BJ (cell line): ENCODE measurements at places on chromosomes 13 and 19.

GRCh38 chr13:98353750-98354149, 176.7 kb upstream of the RNF113B start:
- DNase-seq, result no peak

- DNase-seq, result no peak
These were observed 16.3 kb downstream of the LATS2 start for GRCh38 chr13:21045100-21045499.

GRCh38 chr13:97225533-97225932, 3.4 kb downstream of the MBNL2 start:
- DNase-seq, result no peak

- DNase-seq, result no peak
These were observed 36.2 kb upstream of the RBM26 start for GRCh38 chr13:79442221-79442620.

DNA sequence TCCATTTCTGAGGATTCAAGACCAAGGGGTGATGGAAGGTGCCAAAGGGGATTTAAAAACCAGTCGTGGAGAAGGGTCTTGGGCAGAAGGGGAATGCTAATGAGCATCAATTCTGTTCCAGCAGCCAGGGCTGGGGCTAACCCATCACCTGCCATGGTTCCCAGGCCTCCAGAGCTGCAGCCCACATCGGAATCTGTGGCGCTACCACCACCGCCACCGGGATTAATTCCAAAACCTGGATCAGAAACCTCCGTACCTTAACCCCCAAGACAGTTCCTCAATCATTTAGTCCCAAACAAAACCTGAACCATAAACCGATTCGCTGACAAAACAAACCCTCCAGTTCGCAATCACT, 583 bp downstream of the ZNF615 start:
- no peak for DNase-seq

DNA sequence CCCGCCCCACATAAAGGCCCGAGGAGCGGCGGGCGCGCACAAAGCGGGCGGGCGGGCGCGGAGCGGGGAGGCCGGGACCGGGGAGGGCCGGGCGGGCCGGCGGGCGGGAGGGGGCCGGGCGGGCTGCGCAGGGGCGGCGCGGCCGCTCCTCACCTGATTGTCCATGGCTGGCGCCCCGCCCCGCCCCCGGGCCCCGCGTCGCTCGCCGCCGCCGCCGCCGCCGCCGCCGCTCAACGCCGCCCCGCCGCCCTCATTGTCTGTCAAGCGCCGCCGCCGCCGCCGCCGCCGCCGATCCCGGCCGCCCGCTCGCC, 200 bp downstream of the MLLT1 start:
- no peak for DNase-seq

- DNase-seq, result no peak
These were observed 29.2 kb downstream of the CSNK1G2 start for GRCh38 chr19:1970003-1970805.

- DNase-seq, result no peak
These were observed 328.7 kb upstream of the EDNRB start for GRCh38 chr13:78247362-78247761.

DNA sequence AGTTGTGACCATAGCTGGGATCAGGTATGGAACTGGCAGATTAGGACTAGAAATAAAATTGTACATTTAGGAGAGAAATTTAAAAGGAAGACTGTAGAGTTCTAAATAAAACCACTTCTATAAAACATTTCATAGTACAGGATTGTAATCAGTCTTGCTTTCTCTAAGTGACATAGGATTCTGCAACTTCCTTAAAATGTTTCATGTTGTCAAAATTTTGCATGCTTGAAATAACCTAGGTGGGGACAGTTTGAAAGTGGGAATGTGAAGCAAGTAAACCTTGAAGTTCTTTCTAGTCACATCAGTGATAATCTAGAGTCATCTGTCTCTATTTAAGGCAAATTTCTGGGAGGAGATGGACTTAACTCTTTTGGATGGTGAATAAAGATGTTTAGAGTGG, 6.7 kb downstream of the TM9SF2 start:
- DNase-seq, result no peak

GRCh38 chr13:41502673-41503072, 45.3 kb downstream of the RGCC start:
- no peak for DNase-seq

GRCh38 chr13:71699342-71699741, 167.7 kb downstream of the DACH1 start:
- no peak for DNase-seq

GRCh38 chr19:54209811-54210494, 9.3 kb downstream of the RPS9 start:
- DNase-seq, result peak; percentile 87

DNA sequence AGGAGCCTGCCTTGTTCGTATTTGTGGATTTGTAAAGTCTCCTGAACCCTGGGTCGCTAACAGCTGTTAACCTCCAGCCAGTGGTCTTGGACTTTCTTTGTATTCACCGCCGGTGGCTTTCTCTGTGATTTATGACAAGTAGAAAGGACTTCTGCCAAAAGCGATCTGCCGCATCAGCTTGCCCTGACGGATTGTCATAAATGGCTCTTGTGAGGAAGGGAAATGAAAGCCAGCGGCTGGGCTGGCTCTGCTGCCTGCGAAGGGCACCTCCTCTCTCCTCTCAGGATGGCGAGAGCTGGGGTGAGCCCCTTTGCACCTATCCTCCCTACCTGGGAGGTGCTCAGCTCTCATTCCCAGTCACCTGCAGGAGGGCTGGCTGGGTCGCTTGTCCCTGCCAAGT, 25.6 kb downstream of the DHRS12 start:
- no peak for DNase-seq

DNA sequence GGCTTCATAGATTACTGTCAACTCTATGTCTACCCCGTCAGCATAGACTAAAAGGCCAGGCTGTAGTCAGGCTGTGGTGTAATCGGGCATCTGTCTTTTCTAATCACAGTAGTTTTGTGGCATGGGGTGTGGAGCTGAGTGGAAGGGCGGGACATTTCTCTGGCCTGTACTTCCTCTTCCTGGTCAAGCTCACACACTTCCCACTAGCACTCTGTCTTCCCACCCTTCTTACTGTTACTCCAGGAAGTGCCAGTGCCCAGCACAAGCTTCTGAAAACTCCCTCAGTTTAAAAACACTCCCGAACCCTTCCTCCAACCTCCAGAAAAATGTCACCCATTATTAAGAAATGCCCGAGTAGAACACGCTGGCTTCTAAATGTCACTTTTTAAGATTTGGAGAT, 229.8 kb downstream of the KLF5 start:
- no peak for DNase-seq

- no peak for DNase-seq
These were observed 80.7 kb upstream of the OLFM4 start for GRCh38 chr13:52947921-52948373.

DNA sequence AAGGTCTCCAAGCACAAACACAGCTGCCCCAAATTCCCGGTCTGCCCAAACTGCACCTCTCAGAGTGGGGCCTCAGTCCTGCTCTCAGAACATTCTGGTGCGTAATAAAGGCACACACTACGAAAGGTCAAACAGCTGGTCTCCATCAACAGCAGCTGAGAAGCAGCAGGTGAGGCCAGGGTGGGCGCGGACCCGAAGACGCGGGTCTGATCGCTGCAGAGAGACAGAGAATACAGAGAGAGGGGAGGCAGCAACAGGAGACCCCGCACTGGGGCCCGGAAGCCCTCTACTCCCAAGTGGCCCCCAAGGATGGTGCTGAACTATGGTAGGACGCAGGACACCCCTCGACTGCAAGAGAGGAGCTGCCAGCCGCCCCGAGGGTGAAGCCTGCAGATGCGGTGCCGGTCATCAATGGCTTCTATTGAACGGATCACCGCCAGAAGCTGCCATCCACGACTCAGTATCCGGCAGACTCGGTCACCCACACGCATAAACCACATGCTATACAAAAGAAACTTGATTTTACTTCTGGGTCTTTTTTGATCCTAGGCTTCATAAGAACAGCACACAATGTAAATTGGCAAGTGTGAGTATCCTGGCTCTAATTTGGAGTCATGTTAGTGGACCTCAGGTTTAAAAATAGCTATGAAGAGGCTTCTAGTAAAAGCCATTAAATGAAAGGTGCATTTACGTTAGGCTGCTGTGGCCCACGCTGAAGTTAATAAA, 33.4 kb downstream of the STK24 start:
- DNase-seq, result no peak

DNA sequence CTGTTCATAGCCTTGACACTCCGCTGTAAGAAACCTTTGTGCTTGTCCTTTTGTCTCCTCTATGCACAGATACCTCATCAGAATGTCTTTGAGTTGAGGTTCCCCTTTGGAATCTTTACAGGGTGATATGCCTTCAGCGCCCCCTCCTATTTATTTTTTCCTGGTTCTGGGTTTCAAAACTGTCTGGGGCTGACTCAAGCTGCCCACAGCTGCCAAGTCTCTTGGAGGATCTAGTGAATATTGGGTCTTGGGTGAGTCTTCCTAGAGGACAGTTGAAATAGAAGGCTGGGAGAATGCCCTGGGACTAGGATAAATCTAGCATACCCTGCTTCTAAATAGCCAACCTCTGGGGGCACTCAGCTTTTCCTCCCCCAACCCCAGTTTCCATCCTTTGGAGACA, 930 bp downstream of the ZNF136 start:
- no peak for DNase-seq

DNA sequence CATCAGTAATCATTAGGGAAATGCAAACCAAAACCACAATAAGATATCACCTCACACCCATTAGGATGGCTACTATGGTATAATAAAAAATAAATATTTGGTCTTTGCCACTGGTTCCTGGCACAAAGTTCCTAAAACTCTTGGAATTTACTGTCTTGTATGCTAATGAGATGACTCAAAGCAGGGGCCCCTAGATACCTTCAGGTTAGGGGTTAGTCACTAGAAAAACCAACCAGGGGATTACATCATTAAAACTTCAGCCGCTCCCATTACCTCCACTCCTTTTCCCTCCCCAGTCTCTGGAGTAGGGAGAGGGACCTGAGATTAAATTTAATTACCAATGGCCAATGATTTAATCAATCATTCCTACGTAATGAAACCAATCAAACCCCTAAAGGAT, 49.6 kb downstream of the THSD1 start:
- DNase-seq, result no peak

DNA sequence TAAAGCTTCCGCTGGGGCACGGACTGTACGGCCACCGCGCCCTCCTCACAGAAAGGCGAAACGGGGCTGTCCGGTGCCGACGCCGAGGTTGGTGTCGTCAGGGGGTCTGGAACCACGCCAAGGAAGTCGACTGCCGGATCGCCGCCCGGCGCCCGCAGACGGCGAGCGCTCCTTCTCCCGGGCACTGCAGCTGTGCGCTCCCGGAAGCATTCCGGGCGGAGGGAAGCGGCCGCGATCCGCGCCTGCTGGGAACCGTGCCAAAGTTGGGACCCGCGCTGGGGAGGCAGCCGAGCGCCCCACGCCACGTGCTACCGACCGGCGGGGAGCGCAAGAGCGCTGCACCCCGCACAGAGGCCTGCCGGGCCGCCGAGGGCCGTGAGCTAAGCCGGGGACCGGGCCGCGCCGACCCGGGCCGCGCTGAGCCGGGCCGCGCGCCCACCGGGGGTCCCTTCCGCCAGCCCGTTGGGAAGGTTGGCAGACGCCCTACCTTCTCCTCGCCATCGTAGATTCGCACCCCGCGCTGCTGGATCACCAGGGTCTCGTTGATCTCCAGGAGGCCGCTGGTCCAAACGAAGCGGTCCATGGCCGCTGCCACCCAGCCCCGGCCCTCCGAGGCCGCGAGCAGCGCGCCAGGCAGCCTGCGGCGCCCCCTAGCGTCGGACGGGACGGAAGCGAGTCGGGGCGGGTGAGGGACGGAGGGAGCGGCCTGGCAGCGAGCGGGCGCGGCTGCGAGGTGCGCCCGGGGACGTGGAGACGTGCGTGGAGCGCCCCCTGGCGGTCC, at the start of gene VPS36:
VPS36 (minus strand) TSS at position 623 of the 781 bp plus-strand sequence; CDS start at position 583, 40 bp downstream.
- peak; percentile 46 for DNase-seq

- DNase-seq, result no peak
These were observed 45.3 kb downstream of the ACTN4 start for GRCh38 chr19:38692458-38693379.

DNA sequence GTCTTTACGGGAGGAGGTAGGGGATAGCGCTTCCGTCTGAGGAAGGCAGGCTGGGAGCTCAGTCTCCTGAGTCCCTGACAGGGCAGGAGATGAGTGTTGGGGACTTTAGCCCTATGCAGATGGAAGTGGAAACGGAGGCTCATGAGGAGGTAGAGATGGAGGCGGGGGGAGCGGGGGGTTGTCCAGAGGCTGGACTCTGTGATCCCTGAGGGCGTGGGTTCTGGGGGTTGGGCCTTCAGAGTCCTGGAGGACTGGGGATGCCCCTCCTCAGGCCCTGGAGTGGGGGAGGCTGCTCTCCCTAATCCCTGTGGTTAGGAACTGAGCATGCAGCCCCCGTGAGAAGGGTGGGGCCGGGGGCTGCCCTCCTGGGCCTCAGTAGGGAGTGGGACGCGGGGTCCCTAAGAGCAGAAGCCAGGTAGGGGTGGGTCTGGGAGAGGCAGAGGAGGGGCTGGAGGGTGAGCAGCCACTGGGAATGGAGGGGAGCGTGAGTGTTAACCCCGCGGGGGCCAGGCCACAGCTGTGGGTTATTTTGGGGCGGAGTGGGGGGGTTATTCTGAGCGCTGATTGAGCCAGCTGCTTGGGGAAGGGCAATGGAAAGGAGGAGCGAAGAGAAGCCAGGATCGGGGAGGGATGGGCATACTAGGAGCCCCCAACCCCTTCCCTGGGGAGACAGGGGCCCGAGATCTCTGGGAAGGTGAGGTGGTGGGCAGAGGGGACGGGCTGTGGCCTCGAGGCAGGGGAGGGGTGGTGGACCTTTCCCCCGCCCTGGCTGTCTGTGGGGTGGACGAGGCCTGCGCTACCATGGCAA, 2.8 kb downstream of the GRIN2D start:
- no peak for DNase-seq

DNA sequence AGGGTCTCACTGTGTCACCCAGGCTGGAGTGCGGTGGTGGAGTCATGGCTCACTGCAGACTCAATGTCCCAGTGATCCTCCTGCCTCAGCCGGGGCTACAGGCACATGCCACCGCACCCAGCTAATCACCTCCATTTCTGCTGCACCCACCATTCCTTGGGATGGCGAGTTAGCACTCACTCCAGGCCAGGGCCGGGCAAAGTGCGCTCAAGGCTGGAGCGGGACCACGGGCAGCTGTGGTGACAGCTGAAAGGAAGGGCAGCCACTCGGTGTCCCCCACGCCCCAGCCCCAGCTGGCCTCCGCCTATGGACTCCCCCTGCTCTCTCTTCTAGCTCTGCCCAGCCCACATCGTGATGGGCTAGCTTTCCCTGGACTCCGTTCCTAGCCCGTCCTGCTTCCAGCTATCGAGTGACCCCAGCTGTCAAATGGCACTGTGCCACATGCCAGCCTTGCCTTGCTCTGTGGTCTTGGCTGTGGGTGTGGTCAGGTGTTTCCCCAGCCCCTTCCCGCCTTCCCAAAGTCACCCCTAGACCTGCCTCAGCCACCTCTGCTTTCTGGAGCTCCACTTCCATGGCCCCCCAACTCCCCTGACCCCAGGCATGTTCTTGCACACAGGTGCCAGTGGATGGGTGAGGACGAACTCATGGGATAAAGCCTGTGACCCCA, 4.1 kb downstream of the MICOS13 start:
- DNase-seq, result no peak

- DNase-seq, result no peak
These were observed at the start of gene STK24 for GRCh38 chr13:98576963-98577835. Gene STK24 (minus strand): TSS chr13:98577107. CDS start chr13:98576786, 321 bp downstream.

- no peak for DNase-seq
These were observed 96.3 kb upstream of the SLC15A1 start for GRCh38 chr13:98848746-98849145.
